Activated T-cell treated with anti-CD3 and anti-CD28 coated beads, Interleukin-2, amount 50 U/mL, for 72 hours (primary cell): ENCODE measurements at places on chromosomes 4 and X. TPM values are rescaled to one million over a fixed set of nuclear protein-coding genes. Genes with fewer than 3 reads are reported as not detected.

Gene FAM184B
- total RNA-seq: not detected

Gene DMP1
- total RNA-seq: not detected

Gene GPC4
- total RNA-seq: not detected

- peaks cover 5% of the 10 kb centered on the region for H3K4me1 ChIP-seq
- peaks cover 16% of the 10 kb centered on the region for H3K36me3 ChIP-seq
- H3K27ac ChIP-seq: no peak overlapping the region
- no peak for DNase-seq
- H3K4me3 ChIP-seq: no peak overlapping the region
- no peaks in the 10 kb centered on the region for H3K27me3 ChIP-seq
Measured at GRCh38 chr4:38831653-38832052, 25.0 kb downstream of the TLR6 start.

DNA sequence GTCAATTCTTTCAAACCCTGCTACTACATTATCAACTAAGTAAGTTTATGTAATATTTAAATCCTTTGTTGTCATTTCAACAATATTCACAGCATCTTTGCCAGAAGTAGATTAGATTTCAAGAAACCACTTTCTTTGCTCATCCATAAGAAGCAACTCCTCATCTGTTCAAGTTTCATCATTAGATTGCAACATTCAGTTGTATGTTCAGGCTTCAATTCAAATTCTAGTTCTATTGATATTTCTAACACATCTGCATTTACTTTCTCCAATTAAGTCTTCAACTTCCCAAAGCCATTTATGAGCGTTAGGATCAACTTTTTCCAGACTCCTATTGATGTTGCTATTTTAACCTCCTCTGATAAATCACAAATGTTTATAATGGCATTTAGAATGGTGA, 66.1 kb downstream of the BMP3 start:
- H3K27ac ChIP-seq: no peak overlapping the region
- no peaks in the 10 kb centered on the region for H3K27me3 ChIP-seq
- no peaks in the 10 kb centered on the region for H3K4me1 ChIP-seq
- no peak overlapping the region for H3K4me3 ChIP-seq
- H3K36me3 ChIP-seq: no peaks in the 10 kb centered on the region

- H3K4me3 ChIP-seq: no peak overlapping the region
- no peaks in the 10 kb centered on the region for H3K27me3 ChIP-seq
- no peaks in the 10 kb centered on the region for H3K36me3 ChIP-seq
- DNase-seq: no peak
- peaks cover 6% of the 10 kb centered on the region for H3K4me1 ChIP-seq
Measured at GRCh38 chr4:149766135-149766534, 49.5 kb downstream of the IQCM start.

DNA sequence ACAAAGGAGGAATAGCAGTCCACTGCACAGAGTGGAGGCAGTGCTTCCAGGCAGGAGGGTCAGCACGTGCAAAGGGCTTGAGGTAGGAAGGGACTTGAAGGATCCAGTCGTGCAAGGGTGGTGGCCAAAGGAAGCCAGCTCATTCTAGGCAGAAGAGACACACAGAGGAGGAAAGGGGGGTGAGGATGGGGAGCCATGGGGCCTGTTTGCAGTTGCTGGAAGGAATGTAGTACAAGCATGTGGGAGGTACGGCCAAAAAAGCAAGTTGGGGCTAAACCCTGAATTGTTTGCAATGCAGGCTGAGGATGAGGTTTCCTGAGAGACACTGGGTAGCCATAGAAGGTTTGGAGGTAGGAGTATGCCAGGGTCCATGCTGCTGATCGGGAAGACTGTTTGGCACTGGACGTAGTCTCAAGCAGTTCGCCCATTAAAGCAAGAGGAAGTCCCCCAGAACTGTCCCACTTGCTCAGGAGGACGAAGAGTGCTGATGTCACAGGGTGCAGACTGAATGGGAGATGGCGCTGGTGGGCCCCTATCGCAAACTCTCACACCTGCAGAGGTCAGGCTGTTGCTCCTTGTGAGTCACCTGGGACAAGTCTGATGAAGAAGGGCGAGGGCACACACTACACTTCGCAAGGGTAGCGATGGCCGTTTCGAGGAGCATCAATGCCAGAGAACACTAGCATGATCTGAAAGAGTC, 9.1 kb upstream of the MAN2B2 start:
- DNase-seq: no peak
- H3K27me3 ChIP-seq: peaks cover 40% of the 10 kb centered on the region
- no peaks in the 10 kb centered on the region for H3K36me3 ChIP-seq
- peaks cover 4% of the 10 kb centered on the region for H3K4me1 ChIP-seq
- no peak overlapping the region for H3K27ac ChIP-seq

GRCh38 chr4:147207911-147208310, 262.2 kb upstream of the TTC29 start:
- H3K4me1 ChIP-seq: no peaks in the 10 kb centered on the region
- H3K27ac ChIP-seq: no peak overlapping the region
- no peaks in the 10 kb centered on the region for H3K36me3 ChIP-seq
- no peaks in the 10 kb centered on the region for H3K27me3 ChIP-seq
- H3K4me3 ChIP-seq: no peak overlapping the region
